Natural killer cell (primary cell): ENCODE measurements at places on chromosomes 2 and 18. TPM values are rescaled to one million over a fixed set of nuclear protein-coding genes. Genes with fewer than 3 reads are reported as not detected.

ATG16L1 gene
- 117 TPM for total RNA-seq

GRCh38 chr2:153391131-153391530 lies 87.4 kb downstream of the RPRM start:
- no peak for DNase-seq
- no peaks in the 10 kb centered on the region for H3K27me3 ChIP-seq
- H3K4me3 ChIP-seq, result no peak overlapping the region

- no peak overlapping the region for H3K4me3 ChIP-seq
- H3K4me1 ChIP-seq, result no peaks in the 10 kb centered on the region
- no peaks in the 10 kb centered on the region for H3K36me3 ChIP-seq
- no peaks in the 10 kb centered on the region for H3K27me3 ChIP-seq
- H3K27ac ChIP-seq, result no peak overlapping the region
These were observed 59.9 kb downstream of the PDE11A start for GRCh38 chr2:178012639-178013038.

- no peak overlapping the region for H3K4me3 ChIP-seq
- no peaks in the 10 kb centered on the region for H3K36me3 ChIP-seq
- peaks cover 39% of the 10 kb centered on the region for H3K4me1 ChIP-seq
These were observed 29.8 kb downstream of the B3GNT7 start for GRCh38 chr2:231425291-231425810.

DNA sequence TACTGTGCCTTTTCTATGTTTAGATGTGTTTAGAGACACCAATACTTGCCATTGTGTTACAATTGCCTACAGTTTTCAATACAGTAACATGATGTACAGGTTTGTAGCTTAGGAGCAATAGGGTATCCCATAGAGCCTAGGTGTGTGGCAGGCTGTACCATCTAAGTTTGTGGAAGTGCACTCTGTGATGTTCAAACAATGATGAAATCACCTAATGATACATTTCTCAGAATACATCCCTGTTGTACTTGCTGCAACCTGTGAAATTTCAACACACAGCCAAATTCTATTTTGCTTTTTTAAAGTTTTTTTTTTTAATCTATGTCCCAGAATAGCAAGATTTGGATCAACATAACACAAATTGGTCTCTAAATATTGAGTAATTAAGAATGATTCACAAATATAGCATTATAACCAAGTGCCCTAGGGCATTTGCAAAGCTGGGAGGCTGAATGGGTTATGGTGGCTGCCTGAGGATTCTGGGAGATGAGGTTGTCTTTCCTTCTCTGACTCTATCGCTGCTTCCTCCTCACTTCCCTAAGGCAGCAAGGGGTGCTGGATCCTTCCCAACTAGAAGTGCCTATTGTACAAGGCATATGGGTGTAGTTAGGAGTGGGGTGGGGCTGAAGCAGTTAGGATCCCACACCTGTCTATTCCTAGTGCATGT lies 78.3 kb downstream of the SKA1 start:
- no peak overlapping the region for H3K4me3 ChIP-seq
- H3K27me3 ChIP-seq, result no peaks in the 10 kb centered on the region
- no peaks in the 10 kb centered on the region for H3K4me1 ChIP-seq

CCDC141 gene
- total RNA-seq, result 2.0 TPM

DNA sequence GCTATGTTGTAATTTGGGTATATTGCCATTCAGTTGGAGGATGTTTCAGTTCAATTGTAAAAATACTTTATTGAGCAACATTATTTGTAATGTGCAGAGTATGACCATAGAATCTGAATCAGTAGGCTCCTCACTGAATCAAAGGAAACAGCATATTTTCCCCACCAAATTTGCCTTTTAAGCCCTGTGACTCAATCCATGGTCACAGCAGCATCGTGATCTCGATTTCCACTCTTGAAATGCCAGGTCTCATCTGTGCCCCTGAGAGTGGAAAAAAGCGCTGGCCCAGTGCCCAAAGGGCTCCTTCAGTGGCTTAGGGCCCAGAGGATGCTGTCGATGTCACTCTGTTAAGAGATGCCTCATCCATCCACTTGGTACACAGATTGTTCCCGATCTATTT lies 57.5 kb downstream of the FHOD3 start:
- H3K36me3 ChIP-seq, result no peaks in the 10 kb centered on the region
- no peak overlapping the region for H3K4me3 ChIP-seq
- no peak overlapping the region for H3K27ac ChIP-seq
- H3K27me3 ChIP-seq, result no peaks in the 10 kb centered on the region
- no peak for DNase-seq

FHOD3 gene
- not detected for total RNA-seq

DNA sequence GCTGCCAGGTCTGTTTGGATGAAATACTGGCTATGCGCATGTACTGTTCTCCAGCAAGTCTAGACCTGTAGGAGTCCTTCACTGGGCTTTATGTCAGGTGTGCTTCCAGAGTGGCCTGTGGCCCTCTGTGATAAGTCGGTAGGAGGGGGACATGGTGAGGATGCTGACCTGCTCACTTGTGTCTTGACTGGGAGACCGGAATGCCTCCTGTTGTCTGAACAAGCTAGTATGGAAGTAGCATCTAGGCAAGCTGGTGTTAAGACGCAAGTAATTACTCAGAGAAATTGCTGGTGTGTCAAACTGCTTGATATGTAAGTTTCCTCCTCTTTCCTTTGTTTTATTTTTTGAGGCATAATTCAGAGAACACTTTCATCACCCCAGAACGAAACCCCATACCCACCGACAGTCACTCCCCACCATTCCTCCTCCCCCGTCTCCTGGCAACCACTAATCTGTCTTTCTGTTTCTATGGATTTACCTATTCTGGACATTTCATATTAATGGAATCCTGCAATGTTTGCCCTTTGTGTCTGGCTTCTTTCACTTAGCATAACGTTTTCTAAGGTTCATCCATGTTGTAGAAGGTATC lies 76.4 kb downstream of the TMEM247 start:
- H3K4me1 ChIP-seq, result peaks cover 35% of the 10 kb centered on the region
- no peak for DNase-seq
- H3K4me3 ChIP-seq, result no peak overlapping the region
- H3K27ac ChIP-seq, result no peak overlapping the region
